ENCODE measurements at places on chromosomes 16 and 17.

- DNase-seq: no peak
Observed at GRCh38 chr17:9672691-9673090, 27.4 kb downstream of the USP43 start.

- DNase-seq: no peak
Observed at GRCh38 chr17:15232517-15232915, 32.6 kb downstream of the PMP22 start.

DNA sequence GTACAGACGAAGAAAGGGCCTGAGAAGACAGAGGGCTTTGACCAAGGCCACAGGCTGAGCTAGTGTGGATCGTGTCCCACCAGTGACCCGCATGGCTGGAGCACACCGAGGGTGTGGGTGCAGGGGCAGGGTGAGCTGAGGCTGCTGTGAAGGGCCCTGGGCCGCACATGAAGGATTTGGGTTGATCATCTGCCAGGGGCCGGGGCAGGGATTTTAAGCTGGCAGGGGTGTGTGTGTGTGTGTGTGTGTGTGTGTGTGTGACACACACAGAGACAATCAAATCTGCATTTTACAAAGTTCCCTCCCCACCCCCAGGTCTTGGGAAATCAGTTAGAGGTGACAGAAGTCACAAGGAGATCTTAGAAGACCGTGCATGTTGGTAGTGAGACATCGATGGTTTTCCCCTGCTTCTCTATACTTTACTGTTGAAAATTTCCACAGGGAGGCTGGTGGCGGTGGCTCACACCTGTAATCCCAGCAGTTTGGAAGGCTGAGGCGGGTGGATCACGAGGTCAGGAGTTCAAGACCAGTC lies 65.2 kb downstream of the SRCIN1 start:
- no peak for DNase-seq

- no peak for DNase-seq
Observed at GRCh38 chr17:78559749-78560368, 17.3 kb downstream of the DNAH17 start.

- no peak for DNase-seq
Observed at GRCh38 chr16:2231016-2231931, 5.0 kb upstream of the DNASE1L2 start.

DNA sequence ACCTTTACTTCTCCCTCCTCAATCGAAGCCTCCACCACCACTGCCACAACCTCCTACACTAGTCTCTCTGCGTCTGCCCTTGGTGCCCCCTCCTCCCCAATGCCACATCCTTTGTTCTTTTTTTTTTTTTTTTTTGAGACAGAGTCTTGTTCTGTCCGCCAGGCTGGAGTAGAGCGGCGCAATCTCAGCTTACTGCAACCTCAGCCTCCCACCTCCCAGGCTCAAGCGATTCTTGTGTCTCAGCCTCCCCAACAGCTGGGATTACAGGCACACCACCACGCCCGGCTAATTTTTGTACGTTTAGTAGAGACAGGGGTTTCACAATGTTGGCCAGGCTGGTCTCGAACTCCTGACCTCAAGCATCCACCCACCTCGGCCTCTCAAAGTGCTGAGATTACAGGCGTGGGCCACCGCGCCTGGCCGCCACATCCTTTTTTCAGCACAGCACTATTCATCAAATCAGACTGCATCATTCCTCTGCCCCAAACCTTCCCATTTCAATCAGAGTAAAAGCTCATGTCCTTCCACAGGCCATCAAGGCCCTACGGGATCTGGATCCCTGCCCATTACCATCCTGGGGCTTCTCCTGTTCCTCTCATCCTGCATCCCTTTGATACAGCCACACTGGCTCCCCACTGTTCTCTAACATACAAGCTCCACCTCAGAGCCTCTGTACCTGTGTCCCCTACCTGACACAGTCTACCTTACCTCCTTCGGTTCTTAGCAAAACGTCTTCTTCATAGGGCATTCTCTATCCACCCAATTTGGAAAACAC lies 2.0 kb downstream of the KLHL11 start:
- no peak for DNase-seq

GRCh38 chr16:62102588-62102987 lies 66.3 kb upstream of the CDH8 start:
- no peak for DNase-seq

GRCh38 chr17:73719588-73720071 lies 75.4 kb upstream of the SDK2 start:
- DNase-seq: no peak

GRCh38 chr16:87178977-87179376 lies 138.2 kb downstream of the C16orf95 start:
- DNase-seq: peak; percentile 55

DNA sequence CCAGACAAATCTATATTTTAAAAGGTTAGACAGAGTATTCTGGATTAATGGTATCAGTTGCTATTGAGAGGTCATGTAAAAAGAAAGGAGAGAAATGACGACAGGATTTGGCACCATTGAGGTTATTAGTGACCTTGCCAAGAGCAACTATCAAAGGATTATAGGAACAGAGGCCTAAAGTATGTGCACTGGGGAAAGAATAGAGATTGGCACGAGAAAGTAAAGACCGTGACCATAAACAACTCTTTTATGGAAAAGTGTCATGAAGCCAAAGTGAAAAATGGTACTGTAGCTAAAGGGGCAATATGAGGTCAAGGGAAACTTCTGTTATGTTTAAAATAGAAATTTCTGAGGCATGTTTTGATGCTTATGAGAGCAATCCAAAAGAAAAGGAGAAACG lies 115.2 kb upstream of the KIF2B start:
- DNase-seq: no peak

DNA sequence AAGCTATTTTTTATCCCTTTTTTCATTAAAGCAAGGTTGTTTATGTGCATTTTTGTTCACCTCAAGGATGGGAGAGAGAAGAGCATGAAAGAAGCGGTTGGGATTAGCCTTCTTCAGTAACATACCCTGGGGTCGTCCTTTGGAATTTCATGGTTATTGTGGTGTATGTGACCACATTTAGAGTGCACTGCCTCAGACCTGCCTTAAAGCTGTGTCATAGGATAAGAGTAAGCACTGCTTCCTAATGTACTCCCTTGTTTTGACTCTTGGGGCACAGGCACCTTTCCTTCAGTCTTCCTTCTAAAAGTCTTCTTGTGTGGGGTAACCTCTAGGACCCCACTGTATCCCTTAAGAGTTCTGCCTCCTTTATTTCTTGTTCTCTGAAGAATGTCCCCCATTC lies 28.9 kb downstream of the TNRC6A start:
- peak; percentile 47 for DNase-seq

DNA sequence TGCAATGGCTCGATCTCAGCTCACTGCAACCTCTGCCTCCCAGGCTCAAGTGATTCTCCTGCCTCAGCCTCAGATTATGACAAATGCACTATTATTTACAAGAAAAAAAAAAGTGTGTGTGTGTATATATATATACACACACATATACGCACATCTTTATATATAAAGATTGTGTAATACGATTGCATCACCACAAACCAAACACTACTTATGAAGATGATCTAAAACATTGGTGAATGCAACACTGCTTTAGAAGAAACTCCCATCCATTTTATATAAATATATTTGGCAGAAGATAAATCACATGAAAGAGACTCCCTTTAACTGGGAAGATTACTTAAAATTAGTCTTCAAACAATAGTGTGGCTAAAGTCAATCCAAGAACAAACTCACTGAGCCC lies 96.7 kb downstream of the SYCE1L start:
- DNase-seq: no peak

DNA sequence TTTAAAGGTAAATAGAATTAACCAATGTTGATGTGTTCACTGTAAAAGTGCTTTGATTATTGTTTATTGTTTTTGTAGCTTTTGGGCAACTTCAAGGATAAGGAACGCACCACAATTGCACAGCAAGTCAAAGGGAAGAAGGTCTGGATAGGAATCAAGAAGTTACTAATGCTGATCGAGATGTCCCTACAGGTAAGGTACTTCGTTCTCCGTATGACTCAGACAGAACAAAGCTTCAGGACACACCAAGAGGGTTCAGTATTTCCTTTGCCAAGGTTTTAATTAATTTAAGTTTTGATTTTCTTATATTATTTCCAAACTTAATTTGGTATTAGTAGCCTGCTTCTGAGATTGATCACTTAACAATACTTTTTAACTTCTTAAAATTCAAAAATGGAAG lies 67.1 kb downstream of the WNT3 start:
- DNase-seq: no peak

- DNase-seq: no peak
Observed at GRCh38 chr17:75205793-75206163, 299 bp downstream of the NUP85 start.

DNA sequence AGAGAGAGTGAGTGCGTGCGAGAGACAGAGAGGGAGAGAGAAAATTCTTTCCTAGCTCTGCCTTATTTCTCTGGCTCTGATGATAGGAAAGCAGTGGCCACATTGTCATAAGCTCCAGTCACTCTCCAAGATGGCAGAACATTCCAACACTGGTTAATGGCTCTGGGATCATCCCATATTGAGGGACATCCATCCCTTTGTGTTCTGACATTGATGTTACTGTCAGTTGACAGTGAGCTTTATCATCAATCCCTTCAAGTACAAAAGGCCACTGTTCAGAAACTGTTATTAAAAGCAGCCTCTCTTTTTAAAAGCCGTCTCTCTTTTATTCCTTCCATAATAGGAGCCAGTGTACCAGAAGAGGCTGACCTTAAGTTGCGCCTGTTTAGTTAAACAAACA lies 1084.9 kb upstream of the RBFOX1 start:
- DNase-seq: no peak

DNA sequence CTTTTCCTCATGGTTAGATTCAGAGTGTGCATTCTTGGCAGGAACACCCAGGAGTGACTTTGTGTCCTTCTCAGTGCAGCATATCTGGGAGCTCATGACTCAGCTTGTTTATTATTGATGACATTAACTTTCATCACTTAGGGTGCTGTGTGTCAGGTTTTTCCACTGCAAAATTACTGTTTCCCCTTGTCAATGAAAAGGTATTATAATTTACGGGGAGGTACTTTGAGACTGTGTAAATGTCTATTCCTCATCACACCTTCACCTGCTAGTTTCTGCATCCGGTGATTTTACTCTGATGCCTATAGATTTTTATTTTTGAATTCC lies 50.5 kb downstream of the WWP2 start:
- DNase-seq: no peak

DNA sequence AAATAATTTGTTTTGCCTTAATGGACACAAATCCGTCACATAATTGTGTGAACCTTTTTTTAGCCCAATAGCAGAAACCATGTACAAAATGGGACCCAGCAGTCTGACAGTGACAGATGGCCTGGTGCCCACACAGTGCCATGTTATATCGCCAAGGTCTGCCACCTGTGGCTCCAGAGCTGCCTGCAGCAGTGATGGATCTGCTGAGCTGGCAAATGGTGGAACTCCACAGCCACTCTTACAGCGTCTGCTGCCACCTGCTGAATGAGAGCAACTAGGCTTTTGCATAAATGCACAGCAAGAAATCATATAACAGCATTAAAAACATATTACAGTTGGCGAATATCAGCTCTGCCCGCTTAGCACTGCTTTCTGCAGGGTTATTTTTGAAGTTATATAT lies 59.4 kb downstream of the NUP93 start:
- peak; percentile 35 for DNase-seq

GRCh38 chr17:79500745-79501618 lies 109.9 kb downstream of the RBFOX3 start:
- DNase-seq: no peak

- no peak for DNase-seq
Observed at GRCh38 chr16:77937473-77938149, 84.7 kb upstream of the CLEC3A start.

GRCh38 chr17:48549914-48550501 lies 5.1 kb upstream of the HOXB2 start:
- DNase-seq: no peak

DNA sequence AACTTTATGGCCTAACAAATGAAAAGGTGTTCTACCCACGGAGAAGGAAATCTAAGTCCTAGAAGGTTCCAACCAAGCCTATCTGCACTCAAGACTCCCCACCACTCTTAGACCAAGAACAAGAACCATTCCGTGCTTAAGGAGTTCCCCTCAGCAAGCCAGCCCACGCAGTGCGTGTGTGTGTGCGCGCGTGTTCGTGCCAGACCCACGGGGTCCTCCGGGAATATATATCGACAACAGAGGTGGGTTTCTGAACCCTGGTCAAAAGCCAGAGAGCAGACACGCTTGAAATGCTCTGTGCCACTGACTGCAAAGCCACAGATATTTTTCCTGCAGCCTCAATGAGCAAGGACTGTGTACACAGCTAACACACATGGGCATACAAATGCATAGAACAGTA lies 70.7 kb downstream of the SLC39A11 start:
- DNase-seq: no peak

- DNase-seq: no peak
Observed at GRCh38 chr16:53826658-53827057, 122.7 kb downstream of the FTO start.

DNA sequence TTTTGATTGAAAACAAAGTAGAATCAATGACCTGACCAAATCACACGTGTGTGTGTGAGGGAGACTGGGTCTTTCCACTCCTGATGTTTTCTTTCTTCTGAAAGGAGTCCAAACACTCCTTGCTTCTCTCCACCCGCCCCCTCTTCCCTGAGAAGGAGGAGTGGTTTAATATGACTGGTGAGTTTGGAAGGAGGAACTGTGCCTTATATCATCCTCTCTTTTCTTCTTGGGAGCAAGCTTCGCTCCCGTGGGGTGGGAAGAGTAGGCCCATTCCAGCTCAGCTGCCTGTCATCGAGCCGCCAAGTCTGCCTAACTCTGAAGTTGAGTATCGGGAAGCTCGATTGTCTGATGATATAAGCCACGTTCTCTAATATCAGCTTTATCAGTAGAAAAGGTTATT lies 96.5 kb downstream of the YPEL2 start:
- DNase-seq: no peak

DNA sequence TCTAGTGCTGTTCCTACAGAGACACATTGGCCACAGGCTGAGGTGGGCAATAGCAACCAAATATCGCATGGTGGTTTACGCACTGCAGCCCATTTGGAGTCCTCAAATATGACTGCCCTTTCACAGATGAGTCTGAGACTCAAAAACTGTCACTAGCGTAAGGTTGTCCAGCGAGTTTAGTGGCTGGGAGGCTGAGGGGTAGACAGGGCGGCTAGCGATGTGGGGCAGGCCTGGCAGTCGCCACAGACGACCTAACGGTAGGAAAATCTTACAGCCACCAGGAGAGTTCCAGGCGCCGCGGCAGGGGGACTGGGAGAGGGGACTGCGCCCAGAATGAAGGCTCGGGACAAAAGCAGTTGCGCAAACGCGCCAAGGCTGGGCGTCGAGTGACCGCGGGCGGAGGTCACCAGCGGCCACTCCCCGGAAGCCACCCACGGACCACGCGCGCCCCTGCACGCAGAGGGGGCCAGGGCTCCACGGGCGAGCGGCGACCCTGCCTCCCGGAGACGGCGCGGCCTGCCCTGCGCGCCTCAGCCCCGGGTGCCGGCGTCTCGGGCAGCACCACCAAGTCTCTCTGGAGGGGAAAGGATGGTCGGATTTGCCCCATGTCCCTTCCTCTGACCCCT lies 699 bp upstream of the MAP1LC3B start:
- DNase-seq: no peak
